ENCODE measurements at places on chromosomes 2 and 18.

- no peak for DNase-seq
These were observed 474.5 kb downstream of the TGIF1 start for GRCh38 chr18:3924455-3924854.

GRCh38 chr2:103346780-103347179 lies 584.9 kb downstream of the TMEM182 start:
- DNase-seq, result no peak

DNA sequence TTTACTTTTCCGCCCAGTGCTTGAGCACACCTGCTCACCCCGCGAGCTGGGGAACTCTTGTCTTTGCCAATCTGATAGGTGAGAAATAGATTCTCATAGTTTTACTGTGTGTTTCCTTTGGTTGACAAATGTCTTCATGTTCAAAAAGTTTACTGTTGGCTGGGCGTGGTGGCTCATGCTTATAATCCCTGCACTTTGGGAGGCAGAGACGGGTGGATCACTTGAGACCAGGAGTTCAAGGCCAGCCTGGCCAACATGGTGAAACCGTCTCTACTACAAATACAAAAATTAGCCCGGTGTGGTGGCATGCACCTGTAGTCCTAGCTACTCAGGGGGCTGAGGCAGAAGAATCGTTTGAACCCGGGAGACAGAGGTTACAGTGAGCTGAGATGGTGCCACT lies 10.3 kb downstream of the ODC1 start:
- no peak for DNase-seq

- DNase-seq, result no peak
These were observed 128.8 kb upstream of the TTC39C start for GRCh38 chr18:23885750-23886149.

- no peak for DNase-seq
These were observed 26.4 kb downstream of the IDH1 start for GRCh38 chr2:208228476-208228875.

DNA sequence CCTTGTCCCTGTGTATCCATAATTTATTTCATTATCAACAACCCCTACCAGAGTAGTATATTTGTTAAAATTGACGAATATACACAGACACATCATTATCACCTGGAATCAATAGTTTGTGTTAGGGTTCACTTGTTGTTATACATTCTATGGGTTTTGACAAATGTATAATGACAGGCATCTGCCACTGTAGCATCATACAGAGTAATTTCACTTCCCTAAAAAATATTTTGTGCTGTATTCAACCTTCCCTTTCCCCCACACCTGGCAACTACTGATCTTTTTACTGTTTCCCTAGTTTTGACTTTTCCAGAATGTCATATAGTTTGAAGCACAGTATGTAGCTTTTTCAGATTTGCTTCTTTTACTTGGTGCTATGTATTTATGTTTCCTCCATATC lies 132.0 kb downstream of the ZNF804A start:
- no peak for DNase-seq

GRCh38 chr2:101485856-101486255 lies 10.9 kb upstream of the RFX8 start:
- no peak for DNase-seq

DNA sequence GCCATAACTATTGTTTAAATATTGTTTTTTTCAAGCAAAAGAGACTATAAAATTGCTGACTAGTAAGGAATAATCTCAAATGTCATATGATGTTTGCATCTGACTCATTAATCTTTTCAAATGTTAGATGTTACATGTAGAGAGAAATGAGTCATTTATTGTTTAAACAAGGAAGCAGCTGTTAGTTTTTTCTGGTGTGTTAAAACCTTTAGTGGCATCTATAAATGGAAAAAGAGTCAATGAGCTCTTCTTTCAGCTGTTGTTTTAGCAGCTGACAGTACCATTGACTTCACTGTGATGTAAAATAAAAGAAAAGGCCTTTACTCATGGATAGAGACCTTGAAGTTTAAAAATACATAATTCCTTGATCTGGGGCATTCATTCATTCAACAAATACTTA lies 1.8 kb upstream of the KLHL41 start:
- DNase-seq, result peak; percentile 56

DNA sequence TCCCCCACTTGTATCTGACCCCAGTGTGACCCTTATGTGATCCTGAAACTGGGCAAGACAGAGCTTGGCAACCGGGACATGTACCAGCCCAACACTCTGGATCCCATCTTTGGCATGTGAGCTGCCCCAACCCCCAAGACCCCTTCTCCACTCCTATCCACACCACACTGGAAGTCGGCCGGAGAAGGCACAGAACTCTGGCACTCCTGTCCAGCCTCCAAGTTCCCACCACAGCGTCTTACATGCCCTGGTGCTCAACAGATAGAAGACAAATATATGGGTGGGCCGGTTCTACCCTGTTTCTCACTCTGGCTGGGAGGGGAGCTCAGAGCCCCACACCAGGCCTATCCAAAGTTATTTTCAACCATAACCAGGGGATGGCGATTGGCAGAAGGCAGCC lies 40.8 kb downstream of the LMAN2L start:
- no peak for DNase-seq

GRCh38 chr18:59823596-59824195 lies 76.1 kb upstream of the PMAIP1 start:
- DNase-seq, result peak; percentile 83

GRCh38 chr18:63159590-63159989 lies 160.0 kb downstream of the BCL2 start:
- DNase-seq, result no peak

DNA sequence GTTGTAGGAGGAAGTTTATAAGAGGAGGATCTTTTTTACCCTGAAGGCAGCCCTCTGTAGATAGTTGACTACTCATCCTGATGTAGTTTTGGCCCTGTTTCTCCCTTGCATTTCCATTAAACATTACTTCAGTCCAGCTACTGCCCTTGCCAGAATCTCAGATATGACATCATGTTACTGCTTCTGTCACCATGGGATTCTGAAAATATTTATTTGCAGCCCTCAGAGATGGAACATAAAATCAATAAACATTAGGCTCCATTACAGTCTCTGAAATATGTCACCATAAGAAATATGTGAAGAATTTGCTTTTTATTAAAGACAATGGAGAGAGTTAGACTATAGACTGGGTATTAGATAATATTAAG lies 68.7 kb upstream of the STK39 start:
- no peak for DNase-seq

DNA sequence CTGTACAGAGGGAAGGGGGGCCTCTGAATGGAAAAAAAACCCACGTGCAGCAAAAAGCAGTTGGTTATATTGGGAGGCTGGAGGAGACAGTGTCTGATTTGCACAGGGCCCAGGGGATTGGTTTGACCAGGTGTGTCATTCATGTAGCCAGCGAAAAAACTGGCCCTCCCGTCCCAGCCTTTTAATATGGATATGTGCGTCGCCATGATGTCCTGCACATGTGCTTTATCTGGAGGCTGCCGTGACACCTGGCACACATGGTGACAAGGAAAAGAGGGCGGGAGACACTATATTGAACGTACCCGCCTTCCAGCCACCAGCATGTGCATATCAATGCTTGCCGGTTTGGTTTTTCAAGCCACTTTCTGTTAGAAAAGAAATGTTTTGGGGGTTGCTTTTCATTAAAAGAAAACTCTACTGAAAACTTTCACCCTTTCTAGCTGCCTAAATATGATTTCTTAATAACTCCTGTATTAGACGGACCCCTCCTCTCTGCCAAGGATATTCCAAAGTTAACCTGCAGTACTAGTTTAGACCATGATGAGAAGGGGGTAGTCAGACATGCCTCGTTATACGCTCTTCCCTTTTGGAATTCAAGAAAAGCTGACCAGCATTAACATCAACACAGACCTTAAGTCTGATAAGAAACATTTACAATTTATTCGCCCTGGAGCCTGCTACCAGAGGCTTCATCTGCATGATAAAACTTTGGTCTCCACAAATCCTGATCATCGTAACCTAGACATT lies 16.2 kb downstream of the SLC25A52 start:
- no peak for DNase-seq

DNA sequence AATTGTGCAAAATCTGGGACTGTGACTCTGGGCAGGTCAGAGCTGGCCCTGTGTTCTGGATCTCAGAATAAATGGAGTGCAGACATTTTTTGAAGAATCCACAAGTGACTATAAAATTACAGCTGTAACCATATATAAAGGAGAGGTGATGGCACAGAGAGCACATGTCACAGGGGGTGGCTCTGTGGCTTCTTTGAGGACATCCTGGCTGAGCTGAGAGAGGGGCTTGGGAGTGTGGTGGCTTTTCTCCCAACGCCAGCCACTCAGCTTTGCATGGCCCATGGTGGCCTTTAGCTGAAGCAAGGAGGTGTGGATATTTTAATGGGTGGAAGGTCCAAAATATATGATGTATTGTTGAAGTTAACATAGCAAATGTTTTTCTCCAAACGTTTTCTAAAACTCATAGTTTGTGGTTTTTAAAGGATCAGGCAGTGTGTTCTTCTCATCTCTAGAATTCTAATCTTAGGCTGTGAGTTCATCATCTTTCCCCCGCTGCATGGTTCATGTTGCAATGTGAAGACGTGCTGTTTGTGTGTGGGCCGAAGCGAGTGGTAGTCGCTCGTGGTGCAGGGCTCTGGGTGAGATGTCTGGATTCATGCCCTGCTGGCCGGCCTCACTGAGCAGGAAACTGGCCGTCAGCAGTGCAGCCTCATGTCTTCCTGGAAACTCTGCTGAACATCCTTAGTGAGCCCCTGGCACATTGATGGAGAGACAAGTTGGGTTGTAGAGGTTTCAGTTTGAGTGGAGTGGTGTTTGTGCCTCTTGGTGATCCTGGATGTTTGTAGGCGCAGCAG lies 109.9 kb downstream of the ZNF236 start:
- no peak for DNase-seq

GRCh38 chr2:181310967-181311366 lies 146.2 kb upstream of the ITGA4 start:
- no peak for DNase-seq

DNA sequence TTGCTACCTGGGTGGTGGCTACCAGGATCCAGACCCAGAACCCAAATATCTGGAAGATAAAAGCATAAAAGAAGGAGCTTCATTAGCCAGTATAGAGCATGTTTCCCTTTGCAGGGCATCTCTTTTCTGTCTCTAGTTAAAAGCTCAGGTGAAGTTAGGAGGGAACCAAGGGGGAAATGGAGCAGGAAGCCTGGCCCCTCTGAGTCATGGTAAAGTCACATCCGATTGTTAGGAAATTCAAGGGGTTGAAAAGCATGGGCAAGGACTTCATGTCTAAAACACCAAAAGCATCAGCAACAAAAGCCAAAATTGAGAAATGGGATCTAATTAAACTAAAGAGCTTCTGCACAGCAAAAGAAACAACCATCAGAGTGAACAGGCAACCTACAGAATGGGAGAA lies 126.9 kb downstream of the RPIA start:
- DNase-seq, result peak; percentile 43

DNA sequence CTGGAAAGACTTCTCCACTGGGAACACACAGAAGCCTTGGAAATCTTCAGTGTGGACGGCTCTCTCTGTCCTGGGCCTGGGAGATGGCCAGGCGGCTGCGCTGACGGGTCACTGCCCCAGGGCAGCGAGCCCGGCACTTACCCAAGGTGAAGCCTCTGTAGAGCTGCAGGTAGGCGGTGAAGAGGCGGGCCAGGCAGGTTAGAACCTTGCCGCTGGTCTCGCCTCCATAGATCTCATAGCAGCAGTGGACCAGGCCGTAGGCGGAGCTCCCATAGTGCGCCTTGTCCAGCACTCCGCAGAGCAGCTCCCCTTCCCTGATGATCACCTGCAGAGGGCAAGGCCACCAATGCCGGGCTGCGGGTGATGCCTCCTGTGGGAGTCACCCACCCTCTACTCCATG lies 53.0 kb downstream of the POLR1A start:
- DNase-seq, result no peak

DNA sequence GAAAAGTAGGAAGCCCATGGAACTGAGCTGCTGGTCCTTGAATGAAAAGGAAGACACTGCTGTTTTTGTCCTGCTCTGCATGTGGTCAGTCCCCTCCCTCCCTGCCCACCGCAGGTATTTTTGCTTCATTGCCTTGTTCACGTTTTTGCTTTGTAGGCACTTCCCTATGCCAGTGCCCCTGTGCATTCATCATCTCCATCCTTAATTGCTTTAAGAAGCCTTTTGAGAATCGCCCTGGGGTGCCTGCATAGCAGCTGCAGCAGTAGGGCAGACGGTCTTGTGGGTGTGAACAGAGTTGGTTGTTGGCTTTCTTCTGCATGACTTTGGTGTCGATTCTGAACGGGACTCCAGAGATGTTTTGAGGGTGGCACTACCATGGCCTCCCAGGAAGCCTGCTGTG lies 97.0 kb downstream of the CABLES1 start:
- DNase-seq, result no peak

GRCh38 chr2:238924796-238925195 lies 76.9 kb downstream of the TWIST2 start:
- no peak for DNase-seq

- no peak for DNase-seq
These were observed 2.6 kb upstream of the WDFY1 start for GRCh38 chr2:223947711-223948205.

DNA sequence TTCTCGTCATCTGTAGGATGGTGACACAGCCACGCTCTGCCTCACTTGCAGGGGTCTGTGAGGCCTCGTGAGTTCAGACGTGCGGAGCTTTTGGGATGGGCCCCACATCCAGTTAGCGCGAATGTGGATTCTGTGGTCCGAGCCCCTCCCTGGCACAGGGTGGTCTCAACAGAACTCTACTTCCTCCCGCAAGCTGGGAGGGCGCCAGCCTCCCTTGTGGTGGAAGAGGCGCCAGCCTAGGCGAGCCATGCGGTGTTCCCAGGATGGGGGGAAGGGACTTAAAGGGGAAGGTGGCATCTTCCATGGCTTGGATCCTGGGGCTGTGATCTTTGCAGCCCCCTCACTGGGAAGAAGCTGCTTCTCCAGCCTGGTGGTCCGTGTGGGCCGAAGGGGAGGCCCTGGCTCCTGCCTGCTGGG lies 1.4 kb downstream of the SNORC start:
- DNase-seq, result no peak

DNA sequence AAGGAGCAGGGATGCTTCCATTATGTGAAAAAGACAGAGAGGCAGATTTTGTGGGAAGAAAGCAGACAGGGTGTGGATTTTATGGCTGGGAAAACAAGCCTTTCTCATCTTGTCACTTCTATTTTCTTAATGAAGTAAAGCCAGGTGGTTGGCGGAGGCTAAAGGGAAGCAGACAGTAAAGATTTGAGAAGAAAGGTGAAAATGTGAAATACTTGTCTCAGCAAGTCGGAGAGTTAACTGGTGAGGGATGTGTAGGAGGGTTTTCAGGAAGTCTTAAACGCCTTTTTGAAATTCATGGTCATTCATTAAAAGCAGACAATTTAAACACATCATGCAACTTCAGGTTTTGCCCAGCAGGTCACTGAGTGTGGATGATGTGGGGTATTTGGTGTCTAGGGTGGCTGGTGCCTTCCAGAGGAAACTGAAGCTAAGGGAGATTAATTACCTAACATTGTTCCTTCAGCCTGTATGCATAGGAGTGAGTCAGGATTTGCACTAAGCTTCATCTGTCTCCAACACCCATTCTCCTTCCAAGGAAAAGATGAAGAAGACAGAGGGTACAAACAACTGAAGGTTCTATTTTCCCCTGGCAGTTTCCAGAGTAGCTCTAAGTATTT lies 20.7 kb downstream of the SLC14A2 start:
- DNase-seq, result no peak

Measured in MCF 10A (cell line).